CD4-positive, alpha-beta T cell treated with Interleukin-4 for 1 hour (primary cell): ENCODE measurements at places on chromosomes 1 and 21.

DNA sequence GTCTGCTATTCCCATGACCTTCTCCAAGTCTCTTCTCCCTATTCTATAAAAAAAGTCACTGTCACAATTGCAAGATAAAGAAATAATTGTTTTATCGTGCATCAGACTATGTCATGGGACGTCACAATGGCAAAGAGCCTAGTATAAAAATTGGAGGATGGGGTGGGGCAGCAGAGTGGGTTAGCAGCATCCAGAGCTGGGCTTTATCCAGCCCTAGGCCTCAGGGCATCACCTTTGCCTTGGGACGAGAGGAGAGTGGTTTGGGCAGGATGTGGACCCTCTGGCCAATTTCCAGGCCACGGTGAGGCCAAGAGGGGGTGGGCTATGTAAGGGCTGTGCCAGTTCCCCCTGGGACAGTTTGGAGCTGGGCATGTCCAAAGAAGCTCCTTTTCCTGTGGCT lies 25.7 kb downstream of the WNT4 start:
- no peak for DNase-seq

DNA sequence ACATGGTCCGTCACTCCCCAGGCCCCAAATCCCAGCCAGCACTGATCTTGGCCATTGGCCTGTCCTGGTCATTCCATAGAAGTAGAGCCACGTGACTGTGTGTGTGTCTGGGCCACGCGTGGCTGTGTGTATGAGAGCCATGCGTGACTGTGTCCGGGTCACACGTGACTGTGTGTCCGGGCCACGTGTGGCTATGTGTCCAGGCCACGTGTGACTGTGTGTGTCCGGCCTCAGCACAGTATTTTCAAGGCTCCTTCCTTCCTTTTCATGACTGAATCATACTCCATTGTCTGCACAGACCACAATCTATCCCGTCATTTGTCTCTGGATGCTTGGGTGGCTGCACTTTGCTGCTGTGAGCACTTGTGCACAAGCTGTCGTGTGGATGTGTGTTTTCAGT lies 67.4 kb downstream of the SKI start:
- DNase-seq, result no peak

DNA sequence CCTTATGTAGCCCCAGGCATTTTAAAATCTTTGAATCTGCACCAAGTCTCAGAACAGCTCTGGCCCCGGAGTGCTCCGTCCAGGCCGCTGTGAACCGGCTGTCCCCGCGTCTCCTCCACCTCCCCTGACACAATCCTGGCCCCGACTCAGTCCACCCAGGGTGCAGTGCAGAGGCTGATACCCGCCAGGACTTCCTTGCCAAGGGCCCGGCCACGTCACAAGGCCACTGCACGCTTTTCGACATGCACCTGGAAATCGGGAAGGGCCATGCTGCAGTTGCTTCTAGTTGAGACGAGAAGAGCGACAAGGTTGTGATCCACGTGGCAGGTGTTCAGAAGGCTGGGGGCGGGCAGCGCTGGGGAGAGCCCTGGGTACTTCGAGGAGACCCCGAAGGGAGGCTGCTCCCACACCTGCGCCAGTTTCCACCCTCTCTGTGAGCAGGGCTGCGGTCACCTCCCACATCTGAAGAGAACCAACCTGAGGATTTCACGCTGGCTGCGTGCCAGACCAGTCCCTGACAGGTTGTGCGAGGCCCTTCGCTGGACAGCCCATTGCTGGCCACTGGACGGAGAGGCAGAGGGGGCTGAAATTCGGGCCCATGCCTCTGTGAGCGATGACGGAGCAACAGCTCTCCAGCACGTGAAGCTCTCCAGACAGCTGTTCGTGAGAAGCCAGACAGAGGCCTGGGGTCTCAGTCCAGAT lies 6.7 kb downstream of the VWA1 start:
- no peak for DNase-seq

- DNase-seq, result no peak
These were observed 101.9 kb downstream of the PLPP3 start for GRCh38 chr1:56477164-56478111.

GRCh38 chr1:35857830-35858229 lies 25.2 kb upstream of the AGO1 start:
- DNase-seq, result no peak

- no peak for DNase-seq
These were observed 362.0 kb downstream of the ADGRL2 start for GRCh38 chr1:82162486-82163420.

DNA sequence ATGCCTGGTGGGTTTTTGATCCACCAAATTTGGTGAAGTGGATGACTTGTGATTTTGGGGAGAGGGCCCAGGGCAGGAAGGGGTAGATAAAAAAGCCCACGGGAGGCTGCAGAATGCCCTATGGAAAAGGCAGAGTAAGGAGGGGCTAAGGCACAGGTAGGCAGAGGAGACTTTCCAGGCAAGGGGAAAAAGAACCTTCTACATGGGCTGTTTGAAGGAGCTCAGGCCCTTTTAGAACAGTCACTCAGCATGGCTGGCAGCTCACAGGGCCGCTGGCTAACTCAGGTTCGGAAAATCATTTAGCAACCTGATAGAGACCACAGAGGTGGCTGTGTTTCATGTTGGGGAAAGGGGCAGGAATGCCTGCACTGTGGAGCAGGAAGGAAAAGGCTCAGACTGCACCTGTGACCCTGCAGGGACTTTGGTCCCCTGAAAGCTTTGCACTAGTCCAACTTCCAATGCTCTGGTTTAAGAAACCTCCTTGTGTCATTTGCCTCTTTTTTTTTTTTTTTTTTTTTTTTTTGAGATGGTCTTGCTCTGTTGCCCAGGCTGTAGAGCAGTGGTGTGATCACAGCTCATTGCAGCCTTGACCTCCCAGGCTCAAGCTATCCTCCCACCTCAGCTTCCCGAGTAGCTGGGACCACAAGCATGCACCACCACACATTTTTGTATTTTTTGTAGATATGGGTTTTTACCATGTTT lies 58.5 kb upstream of the ENAH start:
- no peak for DNase-seq

GRCh38 chr1:167862432-167863076 lies 51.4 kb downstream of the ADCY10 start:
- no peak for DNase-seq

GRCh38 chr1:25432749-25433388 lies 2.2 kb downstream of the MACO1 start:
- no peak for DNase-seq

GRCh38 chr21:31553926-31554325 lies 105.6 kb upstream of the SOD1 start:
- no peak for DNase-seq
